HepG2 (cell line): ENCODE measurements at places on chromosomes 5 and 9.

DNA sequence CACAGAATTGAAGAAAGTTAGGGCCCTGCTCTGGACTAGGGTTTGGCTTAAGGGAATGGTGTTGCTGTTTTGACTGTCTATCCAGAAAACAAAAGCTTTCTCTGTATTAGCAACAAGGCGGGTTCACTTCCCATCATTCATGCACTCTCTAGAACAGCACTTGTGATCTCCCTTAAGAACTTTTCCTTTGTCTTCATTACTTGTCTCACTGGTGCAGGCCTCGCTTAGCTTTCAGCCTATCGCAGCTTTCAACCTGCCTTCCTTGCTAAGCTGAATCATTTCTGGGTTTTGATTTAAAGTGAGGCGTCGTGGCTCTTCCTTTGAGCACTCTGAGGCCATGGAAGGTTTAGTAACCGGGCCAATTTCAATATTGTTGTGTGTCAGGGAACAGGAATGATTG, 35.2 kb upstream of the LPCAT1 start:
- no peaks in the 10 kb centered on the region for H3K36me3 ChIP-seq
- no peaks in the 10 kb centered on the region for H3K27me3 ChIP-seq

DNA sequence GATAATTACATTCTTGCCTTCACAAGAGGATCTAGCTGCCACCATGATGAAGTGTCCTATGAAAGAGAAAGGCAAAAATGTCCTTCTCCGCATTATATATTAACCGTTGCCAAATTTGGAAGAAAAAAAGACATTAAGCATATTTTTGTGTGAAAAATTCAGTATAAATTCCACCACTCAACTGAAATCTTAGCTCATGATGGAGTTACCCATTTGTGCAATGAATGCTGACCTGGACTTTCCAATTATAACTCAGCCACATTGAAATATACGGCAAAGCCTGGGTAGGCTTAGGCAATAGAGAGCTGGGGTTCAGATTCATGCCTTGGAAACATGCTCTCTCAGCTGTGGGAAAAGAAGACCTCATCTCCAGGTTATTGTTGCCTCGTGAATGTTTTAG, 71.3 kb upstream of the VCAN start:
- no peak overlapping the region for H3K4me3 ChIP-seq
- no peak overlapping the region for H3K27ac ChIP-seq
- no peaks in the 10 kb centered on the region for H3K27me3 ChIP-seq

GRCh38 chr9:104960662-104961061, 32.7 kb upstream of the ABCA1 start:
- H3K27me3 ChIP-seq: 0 out of 3 replicates have a peak, but pooled peaks cover 5% of the 10 kb centered on the region
- no peaks in the 10 kb centered on the region for H3K36me3 ChIP-seq
- H3K4me1 ChIP-seq: peaks cover 32% of the 10 kb centered on the region

DNA sequence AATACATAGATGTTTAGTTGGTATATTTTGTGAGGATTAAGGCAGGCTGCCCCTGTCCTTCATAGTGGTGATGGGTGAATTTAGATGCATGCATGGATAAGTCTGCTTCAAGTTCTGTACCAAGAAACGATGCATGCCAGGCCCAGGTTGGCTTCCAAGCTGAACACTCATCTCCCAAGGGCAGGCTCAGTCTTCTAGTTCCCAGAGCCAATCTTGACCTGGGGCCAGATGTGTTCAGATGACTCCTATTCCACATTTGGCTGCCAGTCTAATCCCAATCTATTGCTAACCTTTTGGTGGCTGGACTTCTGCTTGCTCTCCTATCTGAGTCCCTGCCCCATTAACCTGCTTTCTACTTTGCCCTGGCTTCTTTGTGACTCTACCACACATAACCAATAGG, 18.5 kb upstream of the SNAPC3 start:
- no peak overlapping the region for H3K27ac ChIP-seq
- H3K4me3 ChIP-seq: no peak overlapping the region
- 0 out of 2 replicates have a peak, but pooled peaks cover 19% of the 10 kb centered on the region for H3K4me1 ChIP-seq
- no peaks in the 10 kb centered on the region for H3K27me3 ChIP-seq

DNA sequence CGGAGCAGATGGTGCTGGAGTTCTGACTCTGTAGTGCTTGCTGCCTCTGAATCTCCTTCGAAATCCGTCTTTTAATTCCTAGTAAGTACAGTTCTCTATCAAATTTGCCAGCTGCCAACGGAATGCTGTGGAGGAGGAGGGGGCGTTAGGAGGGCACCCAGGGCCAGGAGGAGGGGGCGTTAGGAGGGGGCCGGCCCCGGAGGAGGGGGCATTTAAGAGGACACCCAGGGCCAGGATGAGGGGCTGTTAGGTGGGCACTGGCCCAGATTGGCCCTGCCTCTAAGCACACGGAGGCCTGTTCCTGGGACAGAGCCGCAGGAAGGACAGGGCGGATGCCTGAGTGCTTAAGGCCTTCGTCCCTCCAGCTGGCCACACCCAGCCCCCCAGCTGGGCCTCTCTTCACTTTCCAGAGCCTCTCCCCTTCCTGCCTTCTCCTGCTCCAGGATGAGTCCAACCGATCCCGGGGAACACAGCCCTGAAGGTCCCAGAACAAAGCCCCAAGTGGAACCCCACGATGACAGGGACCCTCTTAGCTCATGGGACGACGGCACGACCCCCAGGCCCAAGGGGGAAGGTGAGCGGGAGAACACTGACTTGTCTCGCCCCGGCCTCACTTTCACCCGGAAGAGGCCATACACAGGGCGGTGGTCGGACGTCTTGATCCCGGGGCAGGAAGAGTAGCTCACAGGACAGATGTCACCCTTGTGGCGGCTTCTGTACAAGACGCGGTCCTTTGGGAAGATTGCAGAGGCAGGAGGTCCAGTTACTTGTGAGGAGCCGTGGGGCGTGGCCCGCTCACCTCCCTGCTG, 9.8 kb downstream of the INPP5E start:
- H3K27ac ChIP-seq: no peak overlapping the region
- peaks cover 4% of the 10 kb centered on the region for H3K36me3 ChIP-seq
- no peak for DNase-seq
- no peak overlapping the region for H3K4me3 ChIP-seq

- H3K4me1 ChIP-seq: peaks cover 98% of the 10 kb centered on the region
- H3K4me3 ChIP-seq: no peak overlapping the region
- no peak for DNase-seq
Observed at GRCh38 chr5:142826741-142827492, 56.7 kb downstream of the ARHGAP26 start.

GRCh38 chr9:127423476-127423933, 677 bp upstream of the ZNF79 start:
- no peak for DNase-seq
- no peaks in the 10 kb centered on the region; the same call in 2 of the 3 replicates for H3K27me3 ChIP-seq
- H3K4me1 ChIP-seq: peaks cover 47% of the 10 kb centered on the region
- peak overlapping the region; percentile 95 for H3K27ac ChIP-seq
- H3K36me3 ChIP-seq: peaks cover 6% of the 10 kb centered on the region; the same call in 1 of the 3 replicates
- H3K4me3 ChIP-seq: peak overlapping the region; percentile 87

GRCh38 chr5:118253225-118254061, 734.9 kb downstream of the DTWD2 start:
- H3K27me3 ChIP-seq: no peaks in the 10 kb centered on the region
- H3K4me1 ChIP-seq: no peaks in the 10 kb centered on the region
- no peak for DNase-seq
- no peak overlapping the region for H3K27ac ChIP-seq
- no peak overlapping the region for H3K4me3 ChIP-seq

DNA sequence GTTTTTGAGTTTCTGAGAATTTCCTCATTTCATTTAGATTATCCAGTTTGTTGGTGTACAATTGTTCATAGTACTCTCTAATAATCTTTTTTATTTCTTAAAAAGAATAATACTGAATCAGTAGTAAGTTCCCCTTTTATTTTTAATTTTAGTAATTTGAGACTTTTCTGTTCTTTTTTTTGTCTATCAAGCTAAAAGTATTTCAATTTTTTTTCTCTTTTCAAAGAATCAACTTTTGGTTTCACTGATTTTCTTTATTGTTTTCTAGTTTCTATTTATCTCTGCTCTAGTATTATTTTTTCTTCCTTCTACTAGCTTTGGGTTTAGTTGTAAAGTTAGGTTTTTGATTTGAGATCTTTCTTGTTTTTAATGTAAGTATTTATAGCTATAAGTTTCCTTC, 60.6 kb upstream of the ARL15 start:
- H3K27me3 ChIP-seq: no peaks in the 10 kb centered on the region
- no peak overlapping the region for H3K4me3 ChIP-seq
- H3K4me1 ChIP-seq: no peaks in the 10 kb centered on the region
- H3K27ac ChIP-seq: no peak overlapping the region
- H3K36me3 ChIP-seq: no peaks in the 10 kb centered on the region
- no peak for DNase-seq

- H3K4me3 ChIP-seq: no peak overlapping the region
- H3K36me3 ChIP-seq: no peaks in the 10 kb centered on the region
- peaks cover 55% of the 10 kb centered on the region for H3K4me1 ChIP-seq
- peaks cover 80% of the 10 kb centered on the region for H3K27me3 ChIP-seq
- no peak overlapping the region for H3K27ac ChIP-seq
Observed at GRCh38 chr9:134294153-134295071, 31.8 kb upstream of the RXRA start.

GRCh38 chr9:19028835-19029451, 4.1 kb downstream of the SAXO1 start:
- no peaks in the 10 kb centered on the region for H3K4me1 ChIP-seq
- no peaks in the 10 kb centered on the region for H3K27me3 ChIP-seq
- H3K27ac ChIP-seq: no peak overlapping the region
- H3K4me3 ChIP-seq: no peak overlapping the region
- H3K36me3 ChIP-seq: no peaks in the 10 kb centered on the region

GRCh38 chr9:132319421-132320110, 35.2 kb downstream of the SETX start:
- H3K4me1 ChIP-seq: no peaks in the 10 kb centered on the region
- no peaks in the 10 kb centered on the region for H3K27me3 ChIP-seq
- peaks cover 4% of the 10 kb centered on the region for H3K36me3 ChIP-seq
- H3K4me3 ChIP-seq: no peak overlapping the region

DNA sequence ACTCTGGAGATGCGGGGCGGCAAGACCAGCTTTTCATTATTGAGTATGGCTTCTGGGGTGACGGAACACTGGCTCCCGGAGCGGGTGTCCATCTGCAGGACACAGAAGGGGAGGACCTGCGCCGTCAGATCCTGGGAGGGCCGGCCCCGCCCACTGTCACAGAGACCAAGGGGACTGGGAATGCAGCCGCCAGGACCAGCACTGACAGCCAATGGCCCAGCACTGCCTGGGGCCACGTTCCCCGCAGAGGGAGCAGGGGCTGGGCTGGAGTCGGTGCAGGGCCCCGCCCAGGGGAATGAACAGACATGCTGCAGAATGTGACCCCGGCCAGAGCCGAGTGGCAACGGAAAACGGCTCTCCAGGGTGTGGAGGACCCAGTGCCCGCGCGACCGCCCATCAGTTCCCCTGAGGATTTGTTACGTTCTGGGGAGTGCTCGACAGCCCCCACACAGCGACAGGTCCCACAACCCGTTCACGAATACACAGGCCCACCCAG, at the start of gene ZDHHC11:
ZDHHC11 (minus strand) TSS at position 476 of the 496 bp plus-strand sequence; CDS start at position 92, 384 bp downstream.
- peak within 1 kb of the TSS; percentile 71 for H3K4me3 ChIP-seq
- peak within 1 kb of the TSS; percentile 37 for H3K27ac ChIP-seq
- peaks cover 1% of the 10 kb centered on the region; the same call in 1 of the 2 replicates for H3K27me3 ChIP-seq
- DNase-seq: peak; percentile 78
- H3K4me1 ChIP-seq: peaks cover 39% of the 10 kb centered on the region
- no peaks in the 10 kb centered on the region for H3K36me3 ChIP-seq

DNA sequence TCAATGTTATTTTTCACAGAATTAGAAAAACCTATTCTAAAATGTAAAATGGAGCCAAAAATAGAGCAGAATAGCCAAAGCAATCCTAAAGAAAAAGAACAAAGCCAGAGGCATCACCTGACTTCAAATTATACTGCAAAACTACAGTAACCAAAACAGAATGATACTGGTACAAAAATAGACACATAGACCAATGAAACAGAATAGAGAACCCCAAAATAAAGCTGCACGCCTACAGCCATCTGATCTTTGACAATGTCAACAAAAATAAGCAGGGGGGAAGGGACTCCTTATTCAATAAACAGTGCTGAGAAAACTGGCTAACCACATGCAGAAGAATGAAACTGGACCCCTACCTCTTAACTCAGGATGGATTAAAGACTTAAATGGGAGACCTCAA, 65.8 kb upstream of the PDE4D start:
- DNase-seq: no peak
- no peak overlapping the region for H3K27ac ChIP-seq
- no peak overlapping the region for H3K4me3 ChIP-seq
- no peaks in the 10 kb centered on the region for H3K36me3 ChIP-seq
- H3K27me3 ChIP-seq: no peaks in the 10 kb centered on the region

DNA sequence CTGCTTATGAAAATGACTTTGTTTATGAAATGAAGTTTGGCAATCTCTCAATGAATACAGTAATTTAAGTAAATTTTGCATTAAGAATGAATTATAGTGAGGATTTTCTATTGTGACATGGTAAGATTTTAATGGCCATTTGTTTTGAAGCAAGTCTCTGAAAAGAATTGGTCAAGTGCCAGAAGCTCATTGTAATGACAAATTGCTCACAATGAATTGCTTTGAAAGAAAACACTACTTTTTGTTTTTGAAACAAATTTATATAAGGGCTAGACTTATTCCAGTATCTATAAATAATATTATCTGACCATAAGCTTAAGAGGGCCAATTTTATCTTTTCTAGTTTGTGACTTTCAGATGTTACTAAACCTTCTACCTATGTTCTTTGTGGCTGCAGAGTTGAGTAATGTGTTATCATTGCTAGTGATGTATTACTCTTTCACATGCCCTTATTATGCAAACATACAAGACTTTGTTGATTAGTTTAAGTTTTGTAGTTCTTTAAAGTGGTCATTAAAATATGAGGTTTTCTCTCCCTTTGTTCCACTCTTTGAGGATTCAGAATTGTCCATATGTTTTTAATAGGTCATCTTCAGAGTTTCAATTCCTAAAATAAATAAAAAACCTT, 93.0 kb upstream of the ZNF608 start:
- no peaks in the 10 kb centered on the region for H3K27me3 ChIP-seq
- H3K27ac ChIP-seq: no peak overlapping the region
- no peak for DNase-seq

DNA sequence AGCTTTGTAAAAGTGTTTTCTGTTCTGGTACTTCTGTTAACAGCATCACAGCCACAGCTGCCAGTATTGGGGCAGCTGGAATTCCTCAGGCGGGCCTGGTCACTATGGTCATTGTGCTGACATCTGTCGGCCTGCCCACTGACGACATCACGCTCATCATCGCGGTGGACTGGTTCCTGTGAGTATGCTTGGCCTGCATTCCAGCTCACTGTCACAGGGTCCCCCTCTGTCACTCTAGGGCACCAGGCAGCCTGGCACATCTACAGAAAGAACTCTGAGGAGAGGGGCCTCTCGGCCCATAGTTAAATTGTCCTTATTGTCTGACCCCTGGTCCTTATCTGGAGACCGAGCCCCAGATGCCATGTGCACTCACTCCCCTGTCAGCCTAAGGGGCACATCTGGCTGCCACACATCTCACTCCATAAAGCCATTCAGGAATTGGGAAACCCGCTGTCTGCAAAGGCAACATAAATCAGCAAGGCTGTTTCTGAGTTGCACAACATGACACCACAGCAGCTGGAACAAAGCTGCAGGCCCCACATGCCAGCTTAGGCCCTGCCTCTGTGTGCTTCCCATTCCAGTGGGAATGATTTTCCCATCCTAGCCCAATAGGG, 77.5 kb downstream of the SLC1A3 start:
- no peak overlapping the region for H3K4me3 ChIP-seq
- no peak overlapping the region for H3K27ac ChIP-seq
- H3K4me1 ChIP-seq: no peaks in the 10 kb centered on the region

GRCh38 chr9:94868464-94868863, 142.0 kb downstream of the AOPEP start:
- no peaks in the 10 kb centered on the region for H3K36me3 ChIP-seq
- H3K27ac ChIP-seq: no peak overlapping the region
- H3K4me3 ChIP-seq: no peak overlapping the region
- no peaks in the 10 kb centered on the region for H3K27me3 ChIP-seq
